ENCODE measurements at places on chromosomes 12 and 14.

GRCh38 chr12:125202421-125202820 is 137.2 kb downstream of the AACS start:
- no peak for DNase-seq

- no peak for DNase-seq
Observed at GRCh38 chr12:113476176-113476986, 4.7 kb upstream of the LHX5 start.

GRCh38 chr12:51818566-51819300 is 29.8 kb downstream of the FIGNL2 start:
- DNase-seq: no peak

- no peak for DNase-seq
Observed at GRCh38 chr14:24438223-24439097, 4.1 kb downstream of the SDR39U1 start.

GRCh38 chr12:102522768-102523167 is 42.4 kb upstream of the IGF1 start:
- DNase-seq: no peak

DNA sequence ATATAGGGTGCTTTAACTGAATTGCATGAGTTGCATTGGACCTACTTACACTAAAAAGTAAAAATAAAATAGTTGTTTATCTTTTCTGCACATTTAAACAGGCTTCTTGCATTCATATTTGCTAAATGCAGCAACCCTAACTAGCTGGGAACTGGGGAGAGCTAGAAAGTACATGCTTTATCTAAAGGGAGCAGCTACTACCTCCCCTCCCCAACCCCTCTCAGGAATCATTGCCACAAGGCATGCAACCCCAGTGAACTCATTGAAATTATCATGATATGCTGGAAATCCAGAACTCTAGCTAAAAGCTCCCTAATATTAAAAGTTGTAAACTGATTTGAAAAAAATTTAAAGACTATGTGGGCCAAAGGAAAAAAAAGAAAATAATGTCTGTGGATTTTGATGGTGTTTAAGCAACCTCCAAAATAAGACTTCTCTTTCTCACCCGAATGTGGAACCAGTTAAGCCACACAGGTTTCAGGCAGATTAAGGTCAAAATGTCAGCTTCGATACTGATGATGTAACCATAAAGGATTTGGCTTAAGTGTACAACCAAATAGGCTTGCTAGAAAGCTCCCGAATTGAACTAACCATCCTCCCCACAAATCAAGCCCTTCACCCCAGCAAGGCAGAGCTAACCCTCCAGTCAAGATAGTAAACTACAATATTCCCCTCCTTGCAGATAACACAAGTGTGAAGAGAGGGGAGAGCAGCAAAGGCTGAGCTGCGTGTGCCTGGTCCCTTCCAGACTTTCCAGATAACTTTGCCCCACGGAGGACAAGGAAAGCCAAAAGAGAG is 13.8 kb upstream of the POC1B start:
- no peak for DNase-seq

GRCh38 chr12:83016991-83017390 is 330.3 kb downstream of the TMTC2 start:
- no peak for DNase-seq

DNA sequence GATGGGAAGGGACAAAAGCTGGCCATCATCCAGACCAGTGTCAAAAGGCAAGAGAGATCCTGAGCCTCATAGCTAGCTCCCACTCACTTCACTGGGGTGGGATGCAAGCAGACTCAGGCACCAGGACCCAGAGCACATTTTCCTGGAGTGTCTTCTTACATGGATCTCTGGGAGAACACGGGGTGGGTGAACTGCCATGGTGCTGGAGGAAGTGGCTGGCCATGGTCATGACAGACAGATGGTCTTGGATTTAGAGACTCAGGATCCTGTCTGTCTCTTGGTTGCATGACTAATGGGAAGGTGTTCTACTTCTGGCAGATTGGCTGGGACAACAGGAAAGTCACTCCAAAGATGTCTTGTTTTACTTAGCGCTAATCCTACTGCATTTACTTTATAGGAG is 311.5 kb downstream of the ATP23 start:
- DNase-seq: no peak

DNA sequence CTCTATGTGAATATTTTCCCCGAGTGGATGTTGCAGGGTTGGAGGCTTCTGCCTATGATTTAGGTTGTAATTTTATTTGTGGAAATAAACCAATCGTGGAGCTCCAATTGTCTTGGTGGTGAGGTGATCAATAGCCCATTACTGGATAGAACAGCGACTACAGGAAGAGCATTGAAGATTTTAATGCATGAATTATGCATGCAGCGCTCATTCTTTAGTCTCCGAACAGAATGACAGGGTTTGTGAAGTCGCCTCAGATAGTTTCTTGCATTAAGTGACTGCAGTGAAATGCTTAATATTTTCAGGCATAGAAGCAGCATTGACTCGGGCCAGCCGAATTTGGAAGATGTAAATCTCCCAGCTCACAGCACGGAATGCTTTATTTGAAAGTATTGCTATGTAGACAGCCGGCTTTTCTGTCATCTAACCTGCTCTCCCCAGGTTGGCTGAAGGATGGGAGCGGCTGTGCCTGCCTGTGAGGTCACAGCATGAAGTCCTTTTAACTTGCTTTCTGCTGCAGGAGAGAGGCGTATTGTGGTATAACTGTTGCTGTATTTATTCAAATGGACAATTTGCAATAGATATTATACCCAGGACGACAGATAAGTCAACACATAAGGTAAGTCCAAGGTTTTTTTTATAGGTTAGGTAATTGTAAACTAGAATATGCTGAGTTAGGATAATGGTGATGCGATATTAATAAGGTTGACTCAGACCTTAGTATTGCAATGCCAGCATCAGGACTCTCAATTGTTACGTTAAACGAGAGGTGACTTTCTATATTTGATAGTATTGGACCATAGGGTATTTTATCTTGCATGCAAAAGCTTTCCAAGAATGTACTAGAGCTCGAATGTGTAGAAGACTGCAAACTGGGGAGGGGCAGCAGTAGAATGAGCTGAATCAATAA is 135.7 kb downstream of the CNTN1 start:
- no peak for DNase-seq

DNA sequence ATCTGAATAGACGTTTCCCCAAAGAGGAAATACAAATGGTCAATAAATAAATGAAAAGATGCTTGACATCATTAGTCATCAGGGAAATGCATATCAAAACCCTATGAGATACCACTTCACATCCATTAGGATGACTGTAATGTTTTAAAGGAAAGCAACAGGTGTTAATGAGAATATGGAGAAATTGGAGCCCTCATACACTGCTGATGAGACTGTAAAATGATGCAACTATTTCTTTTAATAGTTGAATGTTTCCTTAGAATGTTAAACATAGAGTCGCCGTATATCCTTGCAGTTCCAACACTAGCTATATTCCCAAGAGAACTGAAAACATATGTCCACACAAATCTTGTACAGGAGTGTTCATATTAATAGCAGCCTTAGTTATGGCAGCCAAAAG is 133.2 kb downstream of the SLC38A4 start:
- DNase-seq: no peak

- no peak for DNase-seq
Observed at GRCh38 chr14:70213721-70214282, 25.1 kb upstream of the SLC8A3 start.

- DNase-seq: no peak
Observed at GRCh38 chr14:58376791-58377190, 18.9 kb upstream of the TOMM20L start.

GRCh38 chr14:99186956-99187690 is 84.9 kb downstream of the BCL11B start:
- peak; percentile 46 for DNase-seq
